A172 (cell line): ENCODE measurements at places on chromosomes 4 and X.

GRCh38 chr4:150822407-150822806 is 192.7 kb downstream of the LRBA start:
- DNase-seq: no peak

DNA sequence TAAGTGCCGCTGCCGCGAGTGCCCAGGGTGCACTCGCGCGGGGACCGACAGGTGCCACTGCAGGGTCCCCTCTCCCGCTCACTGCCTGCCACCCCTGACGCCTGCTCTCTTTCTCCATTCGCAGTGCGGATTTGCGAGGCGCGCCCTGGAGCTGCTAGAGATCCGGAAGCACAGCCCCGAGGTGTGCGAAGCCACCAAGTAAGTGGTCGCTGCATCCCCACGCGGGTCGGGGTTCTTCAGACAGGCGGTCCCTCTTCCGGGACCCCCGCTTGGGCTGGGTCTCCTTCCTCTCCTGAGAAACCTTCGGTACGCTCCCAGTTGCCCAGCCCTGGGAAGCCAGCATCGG is 547 bp downstream of the GUCY1A1 start:
- DNase-seq: no peak

DNA sequence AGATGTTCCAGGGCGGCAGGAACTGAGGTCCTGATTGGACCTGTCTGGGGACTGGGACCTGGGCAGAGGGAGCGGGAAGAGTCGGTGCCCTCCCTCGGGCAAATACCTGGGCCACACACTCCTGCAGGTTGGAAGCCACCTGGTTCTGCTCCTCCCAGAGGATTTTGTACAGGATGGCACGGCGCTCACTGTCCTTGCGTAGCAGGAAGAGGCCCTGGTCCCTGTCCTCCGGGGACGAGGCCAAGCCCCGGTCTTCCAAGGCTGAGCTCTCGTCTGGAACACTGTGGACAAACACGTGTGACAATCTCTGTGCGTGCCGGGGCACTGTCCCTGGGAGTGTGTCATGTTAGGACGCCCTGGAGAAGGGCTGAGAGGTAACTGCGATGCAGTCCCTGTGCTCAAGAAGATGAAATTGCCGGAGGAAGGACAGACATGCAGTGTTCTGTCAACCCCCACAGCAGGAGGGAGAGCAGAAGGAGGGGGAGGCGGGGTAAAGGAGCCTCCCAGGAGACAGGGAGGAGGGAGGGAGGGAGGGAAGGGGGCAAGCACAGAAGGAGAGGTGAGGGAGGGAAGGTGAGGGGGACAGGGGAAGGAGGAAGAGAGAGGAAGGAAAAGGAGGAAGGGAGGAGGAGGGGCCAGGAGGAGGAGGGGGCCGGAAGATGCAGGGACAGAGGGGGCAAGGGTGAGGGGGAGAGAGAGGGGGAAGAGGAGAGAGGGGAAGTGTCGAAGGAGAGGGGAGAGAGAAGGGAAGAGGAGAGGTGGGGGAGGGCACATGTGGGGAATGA is 29.0 kb downstream of the PDHA1 start:
- DNase-seq: no peak

- DNase-seq: no peak
Observed at GRCh38 chr4:2785613-2786012, 7.3 kb upstream of the SH3BP2 start.

- no peak for DNase-seq
Observed at GRCh38 chr4:26032630-26033317, 118.8 kb downstream of the SMIM20 start.

DNA sequence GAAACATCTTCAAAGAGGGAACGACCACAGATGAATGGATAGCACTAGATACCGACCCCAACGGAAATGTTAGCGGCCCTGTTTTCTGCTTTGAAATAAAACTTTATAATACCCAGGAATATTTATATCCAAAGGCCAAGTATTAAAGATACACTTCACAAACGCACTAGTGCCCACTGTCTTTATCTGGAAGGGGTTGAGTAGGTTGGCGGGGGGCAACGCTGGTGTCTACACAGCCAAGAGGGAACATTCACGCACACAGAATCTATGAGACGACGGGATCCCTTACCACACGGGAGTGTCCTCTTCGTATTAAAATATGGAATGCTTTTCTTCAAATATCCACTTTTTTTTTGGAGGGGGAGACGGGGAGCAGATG is 3.3 kb downstream of the HAND2 start:
- no peak for DNase-seq

DNA sequence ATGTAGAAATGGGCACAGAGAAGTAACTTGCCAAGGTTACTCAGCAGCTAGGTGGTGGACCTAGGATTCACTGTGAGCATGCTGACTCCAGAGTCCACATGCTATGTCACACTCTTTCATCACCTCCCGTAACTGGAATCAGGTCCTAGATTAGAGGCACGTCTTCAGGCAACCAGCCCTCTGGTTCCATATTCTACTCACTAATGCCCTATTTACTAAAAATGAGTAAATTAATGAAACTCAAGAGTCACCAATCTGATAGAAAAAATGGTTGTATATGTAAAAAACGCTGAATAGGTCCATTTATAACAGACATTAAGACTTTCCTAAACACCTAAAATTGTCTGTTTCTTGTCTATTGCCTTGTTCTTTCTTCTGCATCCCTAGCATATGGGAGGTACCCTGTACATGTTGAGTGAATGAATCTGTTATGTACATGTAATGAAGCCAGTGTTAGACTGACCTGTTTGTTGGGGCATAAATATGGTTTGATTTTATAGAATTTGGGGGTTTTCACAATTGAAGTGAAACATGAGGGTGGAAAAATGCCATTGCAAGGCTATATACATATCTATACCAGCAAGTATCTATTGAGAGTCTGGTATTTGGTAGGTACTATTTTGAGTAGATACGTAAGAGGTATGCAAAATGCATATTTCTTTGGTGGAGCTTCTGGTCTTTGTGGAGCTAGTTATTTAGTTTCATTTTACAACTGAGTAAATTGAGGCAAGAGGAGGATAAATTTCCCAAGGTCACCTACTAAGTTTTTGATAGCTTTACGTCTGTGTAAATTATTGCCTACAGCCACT is 7.5 kb upstream of the RUFY3 start:
- no peak for DNase-seq

- DNase-seq: no peak
Observed at GRCh38 chr4:83605744-83606172, 69.8 kb downstream of the GPAT3 start.

DNA sequence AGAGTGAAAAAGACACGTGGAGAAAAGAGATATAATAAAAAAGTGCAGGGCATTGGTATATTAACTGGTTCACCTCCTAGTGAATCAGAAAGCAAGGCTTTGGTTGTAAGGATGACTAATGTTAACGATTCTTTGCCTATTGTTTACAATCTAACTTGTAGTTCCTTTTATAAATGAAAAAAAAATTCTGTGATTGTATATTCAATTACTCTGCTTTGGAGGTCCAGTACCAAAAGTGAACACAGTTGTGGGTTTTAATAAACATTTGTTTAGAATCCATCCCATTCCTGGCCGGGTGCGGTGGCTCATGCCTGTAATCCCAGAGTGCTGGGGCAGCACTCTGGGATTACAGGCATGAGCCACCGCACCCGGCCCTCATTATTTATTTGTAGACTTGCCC is 36.9 kb upstream of the PRSS12 start:
- no peak for DNase-seq

GRCh38 chr4:37648084-37648817 is 37.9 kb downstream of the RELL1 start:
- DNase-seq: peak; percentile 94

DNA sequence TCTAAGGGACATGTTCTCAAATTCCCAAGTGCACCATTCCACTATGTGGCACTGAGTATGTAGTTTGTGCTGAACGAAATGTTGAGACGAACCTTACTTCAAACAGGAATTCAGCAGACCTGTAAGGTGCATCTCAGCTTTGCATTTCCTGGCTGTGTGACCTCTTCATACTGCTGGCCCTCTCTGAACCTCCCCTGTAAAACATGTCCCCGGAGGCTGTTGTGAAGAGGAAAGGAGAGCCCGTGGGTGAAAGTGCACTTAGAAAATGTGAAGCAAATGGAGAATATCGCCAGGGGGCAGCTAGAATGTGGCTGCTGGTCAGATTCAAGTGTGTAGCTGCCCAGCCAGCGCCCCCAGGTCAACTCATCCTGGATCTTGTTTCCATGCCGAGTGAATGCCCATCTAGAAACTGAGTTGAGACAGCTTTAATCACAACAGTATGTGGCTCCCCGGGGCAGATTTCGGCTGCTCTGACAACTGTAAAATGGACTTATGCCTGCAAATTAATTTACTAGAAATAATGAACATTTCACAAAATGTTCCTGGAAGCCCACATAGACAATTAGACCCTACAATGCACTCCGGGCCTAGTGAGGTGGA is 263.3 kb downstream of the EVC2 start:
- DNase-seq: no peak

DNA sequence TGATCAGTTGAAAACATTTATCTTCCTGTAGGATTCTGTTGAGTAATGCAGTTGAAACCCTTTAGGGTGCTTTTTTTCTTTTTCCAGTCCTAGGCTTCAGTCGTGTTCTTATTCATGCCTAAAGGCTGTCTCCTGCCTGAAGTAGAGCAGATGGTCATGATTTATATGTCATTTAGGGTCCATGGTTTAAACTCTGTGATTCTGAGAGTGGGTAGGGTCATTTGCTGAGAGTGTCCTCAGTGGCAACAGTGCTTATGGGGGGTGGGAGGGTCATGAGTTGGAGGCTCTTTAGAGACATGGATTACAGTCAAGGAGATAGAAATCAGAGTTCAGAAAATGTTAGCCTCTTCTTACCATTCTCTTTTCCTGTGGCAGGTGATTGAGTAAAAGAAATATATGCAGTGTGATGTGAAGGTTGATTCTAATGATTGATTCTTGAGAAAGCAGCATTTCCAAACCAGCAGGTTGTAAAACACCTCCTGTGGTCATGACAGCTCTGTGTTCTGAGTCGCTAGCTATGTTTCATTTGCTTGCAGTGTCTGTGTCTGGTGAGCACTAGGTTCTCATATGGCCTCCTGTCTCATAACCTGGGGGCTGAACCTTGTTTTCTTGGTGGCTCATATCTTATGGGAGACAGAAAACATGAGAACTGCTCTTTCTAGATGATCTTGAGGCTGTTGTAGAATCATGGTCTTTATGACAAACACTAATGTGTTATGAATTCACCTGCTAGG is 60.4 kb downstream of the JADE1 start:
- no peak for DNase-seq

GRCh38 chr4:120819805-120820437 is 102.6 kb downstream of the PRDM5 start:
- DNase-seq: no peak

DNA sequence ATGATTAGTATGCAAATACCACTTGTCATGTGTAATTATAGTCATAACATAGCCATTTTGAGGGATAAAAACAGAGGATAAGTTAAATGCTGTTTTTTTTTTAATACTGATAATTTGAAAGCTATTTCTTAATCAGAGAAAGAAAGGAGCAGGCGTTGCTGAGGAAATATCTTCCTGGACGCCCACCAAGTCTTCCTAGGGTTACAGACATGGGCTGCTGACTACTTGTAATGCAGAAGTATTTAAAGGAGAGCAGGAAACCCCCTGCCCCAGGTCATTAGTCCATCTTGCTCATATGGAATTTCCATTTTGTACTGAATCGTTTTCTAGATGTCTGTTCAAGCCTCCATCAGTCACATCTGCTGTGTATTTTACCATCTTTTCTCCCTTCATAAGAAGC is 176.2 kb downstream of the ADGRL3 start:
- no peak for DNase-seq

GRCh38 chr4:121991968-121992367 is 40.1 kb upstream of the TRPC3 start:
- no peak for DNase-seq

DNA sequence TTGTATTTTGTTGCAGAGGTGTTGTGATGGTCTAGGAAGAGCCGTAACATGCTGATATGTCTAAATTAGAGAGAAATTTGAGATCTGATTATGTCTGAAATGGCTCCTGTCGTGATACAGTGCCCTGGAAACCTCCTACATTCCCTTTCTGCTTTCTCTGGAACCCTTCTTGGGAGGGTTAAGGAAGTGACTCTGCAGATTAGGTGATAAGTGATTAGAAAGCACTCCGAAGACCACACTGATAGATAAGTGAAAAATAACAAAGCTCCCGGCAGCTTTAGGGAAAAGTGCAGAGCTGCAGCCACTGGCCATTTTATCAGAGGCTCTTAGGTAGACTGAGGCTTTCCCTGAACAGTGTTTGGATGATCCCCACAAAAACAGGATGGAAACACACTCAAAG is 110.6 kb downstream of the MGST2 start:
- no peak for DNase-seq

GRCh38 chr4:102598762-102599374 is 97.7 kb downstream of the NFKB1 start:
- DNase-seq: no peak

GRCh38 chrX:130769835-130770234 is 133.2 kb downstream of the ENOX2 start:
- no peak for DNase-seq

DNA sequence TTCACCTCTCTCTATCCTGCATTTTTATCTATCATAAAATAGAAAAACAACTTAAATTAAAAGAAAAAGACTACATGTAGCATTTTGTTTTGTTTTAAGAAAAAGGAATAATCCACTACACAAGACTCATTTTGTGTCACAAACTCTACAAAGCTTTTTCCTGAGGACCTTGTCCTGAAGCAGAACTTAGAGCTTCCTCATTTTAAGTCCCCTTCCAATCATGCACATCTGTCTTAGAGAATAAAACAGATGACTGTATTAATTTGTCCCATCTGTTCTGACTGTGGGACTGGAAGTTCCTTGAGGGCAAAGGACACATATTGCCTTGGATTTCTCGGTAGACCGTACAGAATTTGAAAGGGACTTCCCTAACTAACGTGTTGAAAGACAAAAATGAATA is 218.5 kb downstream of the COL25A1 start:
- DNase-seq: no peak

- no peak for DNase-seq
Observed at GRCh38 chr4:122827258-122827878, 737 bp downstream of the FGF2 start.

DNA sequence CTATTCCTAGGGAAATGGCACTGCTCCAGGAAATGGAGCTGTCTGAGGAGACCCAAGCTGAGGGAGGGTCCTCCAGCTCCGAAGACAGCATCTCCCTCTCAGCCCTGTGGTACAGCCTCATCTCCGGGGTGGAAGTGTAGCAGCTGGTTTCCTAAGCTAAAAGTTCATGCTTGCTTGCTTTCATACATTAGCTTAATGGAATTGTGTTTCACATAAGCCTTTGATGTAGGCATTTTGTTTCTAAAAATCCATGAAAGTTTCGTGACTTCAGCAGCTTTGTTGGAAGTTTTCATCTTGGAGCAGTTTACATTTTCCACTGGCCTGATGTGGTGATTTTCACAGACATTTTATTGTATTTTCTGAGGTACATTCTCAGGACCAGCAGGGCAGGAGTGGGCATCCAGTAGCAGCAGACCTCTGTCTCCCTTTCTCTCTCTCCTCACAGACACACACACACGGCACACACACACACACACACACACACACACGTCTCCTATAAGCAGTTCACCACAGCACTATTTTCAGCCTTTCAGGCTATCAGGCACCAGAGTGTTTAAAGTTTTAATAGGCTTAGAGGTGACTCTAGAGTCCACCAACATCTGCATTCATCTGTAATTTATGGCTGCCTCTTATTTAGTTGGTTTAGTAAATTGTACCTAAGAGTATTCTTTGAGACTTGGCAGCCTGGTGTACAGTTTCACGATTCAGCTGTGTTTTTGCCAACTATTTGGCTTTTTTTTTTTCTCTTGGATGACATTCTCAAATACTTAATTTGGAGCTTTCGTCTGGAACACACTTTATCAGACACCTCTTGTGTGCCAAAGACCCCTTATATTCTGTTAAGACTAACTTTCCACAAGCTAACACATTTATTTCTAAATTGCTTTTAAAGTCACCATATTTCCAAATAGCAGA is 225.8 kb upstream of the SFRP2 start:
- DNase-seq: no peak

GRCh38 chrX:31232506-31232905 is 160.7 kb upstream of the FTHL17 start:
- DNase-seq: no peak
